ENCODE measurements at places on chromosomes 3 and 15.

GRCh38 chr3:40502034-40502433 lies 3.8 kb upstream of the ZNF620 start:
- DNase-seq: no peak

- no peak for DNase-seq
Measured at GRCh38 chr3:73473898-73474416, 150.8 kb downstream of the PDZRN3 start.

GRCh38 chr3:71910108-71910507 lies 125.2 kb upstream of the PROK2 start:
- DNase-seq: no peak

- no peak for DNase-seq
Measured at GRCh38 chr15:85625856-85626255, 168.9 kb downstream of the KLHL25 start.

DNA sequence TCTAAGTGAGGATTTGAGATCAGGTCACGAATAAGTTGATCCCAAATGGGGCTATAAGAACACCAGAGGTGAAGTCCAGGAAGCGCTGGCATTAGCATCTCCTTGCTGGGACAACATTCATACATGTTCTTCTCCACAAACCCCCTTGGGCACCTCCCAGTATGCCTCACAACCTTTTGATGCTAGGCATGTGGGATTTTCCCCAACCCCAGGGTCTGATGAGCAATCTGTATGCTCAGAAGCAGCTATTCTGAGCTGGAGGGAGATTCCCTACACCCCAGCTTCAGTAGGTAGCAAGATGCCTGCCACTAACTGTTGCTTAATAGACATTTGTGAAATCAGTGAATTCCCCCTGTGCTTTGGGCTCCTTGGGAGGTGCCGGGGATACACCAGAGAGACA lies 32.2 kb downstream of the SLC6A11 start:
- DNase-seq: no peak

DNA sequence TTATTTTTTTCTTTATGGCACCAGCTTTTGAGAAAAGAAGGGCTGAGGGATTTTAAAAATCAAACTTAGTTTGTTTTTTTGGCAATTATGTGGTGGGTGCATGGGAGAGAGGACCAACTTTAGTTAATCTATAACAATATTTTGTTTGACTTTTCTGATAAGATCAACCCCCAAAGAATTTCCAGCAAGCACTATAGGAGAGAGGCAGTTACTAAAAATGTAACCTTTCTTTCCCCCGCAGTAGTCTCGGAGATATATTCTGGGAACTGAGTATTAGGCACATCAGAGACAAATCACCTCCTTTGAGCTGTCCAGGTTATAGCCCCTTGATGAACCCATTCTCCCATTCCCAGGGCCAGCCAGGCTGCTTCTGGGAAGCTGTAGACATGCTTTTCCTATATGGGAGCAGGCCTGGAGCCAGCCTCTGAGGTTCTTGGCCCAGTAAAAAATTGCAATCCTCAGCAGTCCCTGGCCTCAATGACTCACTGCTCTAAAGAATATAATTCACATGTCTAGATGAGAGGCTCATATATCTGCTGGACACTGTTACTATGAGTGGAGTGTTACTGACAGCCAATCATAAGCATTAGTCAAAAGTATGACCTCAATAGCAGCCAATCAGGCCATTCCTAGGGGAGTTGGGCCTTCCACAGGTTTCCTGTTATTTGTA lies 138.3 kb upstream of the AGBL1 start:
- no peak for DNase-seq

DNA sequence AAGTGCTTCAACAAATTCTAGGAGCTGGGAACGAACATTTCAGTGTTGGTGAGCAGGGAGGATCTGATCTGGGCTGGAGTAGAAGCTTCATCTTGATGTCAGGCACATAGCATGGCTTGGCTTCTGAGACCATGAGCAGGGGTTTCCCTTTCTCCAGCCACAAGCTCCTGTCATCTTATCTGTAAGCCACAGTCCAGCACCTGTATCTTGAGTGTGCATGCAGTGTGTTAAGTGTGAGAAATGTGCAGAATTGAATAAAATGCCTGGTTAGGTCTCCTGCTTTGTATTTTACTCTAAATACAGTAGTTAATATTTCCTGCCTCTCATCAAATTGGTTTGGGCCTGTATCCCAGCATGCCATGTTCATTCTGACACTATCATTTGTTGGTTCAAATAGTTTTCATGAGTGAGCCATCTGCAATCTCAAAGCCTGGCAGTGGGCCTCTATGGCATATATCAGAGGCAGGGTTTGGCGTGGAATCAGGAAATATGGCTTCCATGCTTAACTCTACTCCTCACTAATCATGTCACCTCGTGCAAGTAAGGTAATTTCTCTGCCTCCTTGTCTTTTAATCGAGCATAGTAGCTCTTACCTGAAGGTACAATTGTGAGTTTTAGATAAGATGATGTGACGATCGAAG lies 43.3 kb downstream of the TLNRD1 start:
- no peak for DNase-seq

- no peak for DNase-seq
Measured at GRCh38 chr3:115518100-115518852, 105.0 kb upstream of the GAP43 start.

- DNase-seq: no peak
Measured at GRCh38 chr3:187263270-187263669, 28.3 kb downstream of the MASP1 start.

DNA sequence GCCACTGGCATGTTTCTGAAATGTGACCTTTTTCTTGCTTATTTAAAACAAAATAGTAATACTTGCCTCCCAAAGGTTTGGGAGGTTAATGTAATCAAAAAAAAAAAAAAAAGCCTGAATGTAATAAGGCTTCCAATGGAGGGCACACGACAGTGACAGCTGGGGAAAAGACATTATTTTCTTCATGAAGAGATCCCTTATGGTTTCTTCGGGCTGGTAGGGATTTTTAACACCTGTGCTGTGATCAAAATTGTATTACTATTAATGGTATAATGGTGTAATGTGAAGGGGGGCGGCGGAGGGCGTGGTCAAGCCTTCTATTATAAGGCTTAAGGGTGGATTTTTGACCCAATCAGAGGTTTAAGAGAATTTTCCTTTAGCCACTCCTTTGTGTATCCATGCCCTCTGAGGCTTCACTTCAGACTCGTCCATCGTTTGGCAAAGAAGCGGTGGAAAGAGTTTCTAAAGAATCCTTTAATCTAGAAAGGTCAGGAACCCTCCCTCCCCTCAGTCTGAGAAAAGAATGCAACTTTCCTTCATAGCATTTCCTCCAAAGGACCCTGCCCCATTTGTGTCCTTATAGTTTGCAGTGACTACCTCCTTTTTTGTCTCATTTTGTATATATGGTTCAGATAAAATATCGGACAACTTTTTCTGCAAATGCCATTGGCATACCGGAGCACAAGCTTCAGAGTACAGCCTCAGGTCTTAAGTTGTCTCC lies 89.5 kb upstream of the CHD2 start:
- DNase-seq: no peak

- DNase-seq: no peak
Measured at GRCh38 chr15:85000937-85001336, 19.3 kb downstream of the PDE8A start.
